Fibroblast of pulmonary artery (primary cell): ENCODE measurements at places on chromosomes 16 and 17.
A peak's percentile ranks its signal among the peaks of the same experiment; 100 is the strongest.

GRCh38 chr17:50047488-50048126, 8.3 kb upstream of the ITGA3 start:
- peak; percentile 67 for DNase-seq

DNA sequence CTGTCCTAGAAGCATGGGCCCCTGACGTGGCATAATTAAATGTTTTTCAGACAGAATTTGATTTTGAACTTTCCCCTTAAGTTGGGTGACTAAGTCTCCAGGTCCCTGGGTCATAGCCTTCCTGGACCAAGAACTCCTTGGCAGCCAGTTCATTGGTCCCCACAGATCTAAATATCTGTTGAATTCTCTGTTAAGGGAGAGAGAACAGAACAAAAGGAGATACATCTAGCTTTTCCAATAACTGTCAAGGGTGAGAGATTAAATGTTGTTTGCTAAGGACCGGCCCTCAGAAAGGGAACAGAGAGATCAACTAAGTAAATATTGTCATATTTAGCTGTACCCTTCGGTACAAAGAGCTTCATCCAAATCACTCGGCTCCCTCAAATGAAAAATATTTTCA, 78.2 kb upstream of the NOL11 start:
- peak; percentile 17 for DNase-seq

DNA sequence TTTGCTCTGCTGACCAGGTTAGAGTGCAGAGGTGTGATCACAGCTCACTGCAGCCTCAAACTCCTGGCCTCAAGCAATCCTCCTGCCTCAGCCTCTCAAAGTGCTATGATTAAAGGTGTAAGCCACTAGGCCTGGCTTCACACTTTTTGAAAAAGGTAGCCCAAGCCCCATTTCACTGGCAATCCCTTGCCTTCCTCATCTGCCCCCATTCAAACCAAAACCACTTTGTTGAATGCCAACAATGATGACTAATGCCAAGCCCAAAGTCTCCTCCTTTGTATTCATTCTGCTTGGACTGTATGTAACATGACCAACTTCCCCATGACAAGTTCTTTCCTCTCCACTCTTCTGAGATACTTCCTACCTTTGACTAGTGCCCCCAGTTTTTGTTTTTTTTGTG, 33.1 kb downstream of the N4BP1 start:
- peak; percentile 31 for DNase-seq

DNA sequence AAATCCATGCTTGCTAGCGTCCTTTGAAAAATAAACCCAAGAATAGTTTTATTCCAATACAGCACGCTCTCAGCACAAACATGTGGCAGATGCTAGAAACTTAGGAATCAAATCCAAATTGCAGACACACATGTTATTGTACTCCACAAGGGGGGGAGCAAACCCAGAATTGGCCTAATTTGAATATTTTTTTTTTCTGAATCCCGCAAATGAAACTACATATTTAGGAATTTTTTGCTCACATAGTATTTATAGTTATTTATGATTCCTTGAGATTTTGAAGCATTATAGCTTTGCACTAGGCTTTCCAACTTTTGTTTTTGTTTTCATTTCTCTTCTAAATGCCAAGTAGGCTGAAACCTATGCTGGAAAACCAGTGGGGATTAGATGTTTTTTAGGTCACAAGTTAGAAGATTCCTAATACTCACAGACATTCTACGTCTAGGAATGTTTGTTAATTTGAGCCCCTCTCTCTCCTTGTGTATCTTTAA, 59.3 kb upstream of the CDH11 start:
- DNase-seq = no peak

GRCh38 chr16:80746231-80746630, 58.2 kb downstream of the CDYL2 start:
- DNase-seq = peak; percentile 16

DNA sequence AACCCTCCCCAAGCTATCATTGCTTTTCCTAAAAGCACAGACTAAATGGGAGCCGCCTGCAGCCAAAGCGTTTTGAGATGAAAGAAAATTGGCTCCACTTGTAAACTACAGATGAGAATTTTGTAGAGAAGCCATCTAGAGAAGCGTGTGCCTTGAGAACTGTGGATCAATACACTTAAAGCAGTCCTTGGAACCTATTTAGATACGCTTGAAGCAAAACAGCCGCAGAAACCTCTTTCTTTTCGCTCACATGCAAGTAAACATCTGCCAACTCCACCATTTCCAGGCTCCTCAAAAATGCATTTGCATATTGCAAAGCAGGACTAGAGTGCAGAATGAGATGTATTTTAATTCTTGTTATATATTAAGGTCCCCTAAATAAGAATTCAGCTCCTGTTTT, 13.1 kb downstream of the KIAA0513 start:
- no peak for DNase-seq

DNA sequence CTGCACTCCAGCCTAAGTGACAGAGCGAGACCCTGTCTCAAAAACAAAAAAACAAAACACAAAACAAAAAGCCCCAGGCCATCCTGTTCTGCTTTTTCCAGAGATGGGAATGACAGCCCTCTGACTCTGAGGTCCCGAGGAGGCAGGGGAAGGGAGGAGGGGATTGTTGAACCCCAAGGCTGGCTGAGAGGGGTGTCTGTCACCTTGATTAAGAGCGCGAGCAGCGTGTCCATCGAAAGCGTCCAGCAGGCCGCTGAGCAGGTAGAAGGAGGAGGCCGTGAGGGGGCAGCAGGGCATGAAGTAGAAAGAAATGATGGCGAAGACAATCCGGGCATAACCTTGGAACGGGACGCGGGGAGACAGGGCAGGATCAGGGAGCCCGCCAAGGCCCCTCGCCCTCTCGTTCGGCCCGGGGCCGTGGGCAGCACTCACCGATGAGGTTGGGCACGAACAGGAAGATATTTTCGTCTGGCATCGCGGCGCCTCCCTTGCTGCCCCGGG, 593 bp downstream of the CDIPT start:
- DNase-seq = peak; percentile 17

DNA sequence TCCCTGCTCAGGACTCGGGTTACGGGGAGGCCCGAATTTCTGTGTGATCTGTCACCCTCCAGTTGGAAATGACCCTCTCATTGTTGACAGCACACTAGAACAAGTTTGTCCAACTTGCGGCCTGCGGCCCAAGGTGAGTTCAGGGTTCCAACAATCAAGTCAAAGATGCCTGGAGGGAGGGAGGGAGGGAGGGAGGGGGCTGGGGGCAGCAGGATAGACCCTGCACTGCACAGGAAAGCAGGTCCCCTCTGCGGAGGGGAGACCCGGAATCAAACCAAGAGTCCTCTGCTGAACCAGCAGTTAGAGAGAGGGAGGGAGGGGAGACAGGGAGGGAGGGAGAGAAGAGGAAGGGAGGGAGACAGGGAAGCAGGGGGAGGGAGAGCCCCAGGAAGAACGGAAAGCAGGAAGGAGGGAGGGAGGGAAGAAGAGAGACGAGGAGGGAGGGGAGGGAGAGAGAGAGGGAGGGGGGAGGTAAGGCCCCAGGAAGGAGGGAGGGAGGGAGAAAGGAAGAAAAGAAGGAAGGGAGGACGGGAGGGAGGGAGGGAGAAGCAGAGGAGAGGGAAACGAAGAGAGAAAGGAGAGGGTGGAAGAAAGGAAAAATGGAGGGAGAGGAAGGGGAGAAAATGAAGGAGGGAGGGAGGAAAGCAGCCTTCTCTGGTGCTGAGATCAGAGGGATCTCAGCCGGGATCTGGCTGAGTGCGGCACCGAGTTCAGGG, 96.7 kb upstream of the CDH5 start:
- no peak for DNase-seq

DNA sequence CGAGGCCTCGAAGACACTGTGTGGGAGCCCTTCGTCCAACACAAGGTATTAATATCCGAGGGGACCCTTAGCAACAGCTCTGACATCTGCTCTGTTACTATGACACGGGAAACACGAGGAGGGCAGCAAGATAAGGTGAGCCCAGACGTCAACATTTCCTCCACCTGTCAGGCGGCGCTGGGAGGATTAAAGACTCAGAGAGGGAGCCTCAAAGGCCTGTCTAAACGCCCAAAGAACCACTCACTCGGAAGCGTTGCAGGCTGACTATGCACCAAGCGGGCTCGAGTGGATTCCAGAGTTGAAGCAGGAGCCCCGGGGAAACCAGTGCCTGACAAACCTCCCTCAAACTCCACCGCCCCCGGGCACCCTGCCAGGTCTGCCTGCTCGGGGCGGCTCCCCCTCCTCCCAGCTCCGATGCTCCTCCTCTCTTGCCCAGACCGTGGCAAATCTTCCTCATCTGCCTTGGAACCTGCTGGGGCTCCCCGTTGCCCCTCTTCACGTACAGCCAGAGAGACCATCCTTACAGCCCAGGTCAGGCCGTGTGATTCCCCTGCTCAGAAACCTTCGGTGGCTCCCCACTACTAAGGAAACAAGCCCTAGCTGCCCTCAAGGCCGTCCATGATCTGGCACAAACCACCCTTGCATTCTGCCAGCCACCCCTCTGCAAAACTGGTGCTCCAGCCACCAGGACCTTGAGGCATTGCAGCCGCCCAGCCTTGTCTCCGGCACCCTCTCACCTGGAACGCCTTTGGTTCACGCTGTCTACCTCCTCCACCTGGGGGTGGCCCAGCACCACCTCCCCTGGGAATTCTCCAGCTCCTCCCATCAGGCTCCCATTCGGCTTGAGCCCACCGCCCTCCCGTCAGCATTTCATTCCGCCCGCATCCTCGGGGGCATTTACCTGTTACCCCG, 16.2 kb downstream of the RPH3AL start:
- DNase-seq = no peak

GRCh38 chr17:51188271-51188833, 22.1 kb downstream of the NME2 start:
- DNase-seq = no peak

- DNase-seq = no peak
Observed at GRCh38 chr17:4488989-4489595, 9.6 kb upstream of the SPNS2 start.

- DNase-seq = no peak
Observed at GRCh38 chr17:71793518-71793917, 327.3 kb upstream of the SOX9 start.

- peak; percentile 77 for DNase-seq
Observed at GRCh38 chr17:77323413-77324171, 182.8 kb downstream of the SEC14L1 start.

DNA sequence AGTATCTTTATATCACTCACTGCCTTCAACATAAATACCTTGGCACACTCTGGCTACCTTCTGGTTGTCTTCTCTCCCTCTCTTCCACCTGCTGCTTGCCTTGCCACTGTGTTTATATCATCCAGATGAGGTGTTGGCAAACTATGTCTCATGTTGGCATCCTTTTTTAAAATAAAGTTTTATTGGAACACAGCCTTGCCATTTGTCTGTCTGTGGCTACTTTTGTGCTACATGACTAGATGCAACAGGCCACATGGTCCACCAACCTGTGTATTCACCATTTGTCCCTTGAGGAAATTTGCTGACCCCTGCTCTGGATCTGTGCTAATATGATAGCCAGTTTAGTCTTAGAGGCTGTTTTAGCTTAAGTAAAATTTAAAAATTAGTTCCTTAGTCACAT, 36.8 kb downstream of the NSRP1 start:
- no peak for DNase-seq

DNA sequence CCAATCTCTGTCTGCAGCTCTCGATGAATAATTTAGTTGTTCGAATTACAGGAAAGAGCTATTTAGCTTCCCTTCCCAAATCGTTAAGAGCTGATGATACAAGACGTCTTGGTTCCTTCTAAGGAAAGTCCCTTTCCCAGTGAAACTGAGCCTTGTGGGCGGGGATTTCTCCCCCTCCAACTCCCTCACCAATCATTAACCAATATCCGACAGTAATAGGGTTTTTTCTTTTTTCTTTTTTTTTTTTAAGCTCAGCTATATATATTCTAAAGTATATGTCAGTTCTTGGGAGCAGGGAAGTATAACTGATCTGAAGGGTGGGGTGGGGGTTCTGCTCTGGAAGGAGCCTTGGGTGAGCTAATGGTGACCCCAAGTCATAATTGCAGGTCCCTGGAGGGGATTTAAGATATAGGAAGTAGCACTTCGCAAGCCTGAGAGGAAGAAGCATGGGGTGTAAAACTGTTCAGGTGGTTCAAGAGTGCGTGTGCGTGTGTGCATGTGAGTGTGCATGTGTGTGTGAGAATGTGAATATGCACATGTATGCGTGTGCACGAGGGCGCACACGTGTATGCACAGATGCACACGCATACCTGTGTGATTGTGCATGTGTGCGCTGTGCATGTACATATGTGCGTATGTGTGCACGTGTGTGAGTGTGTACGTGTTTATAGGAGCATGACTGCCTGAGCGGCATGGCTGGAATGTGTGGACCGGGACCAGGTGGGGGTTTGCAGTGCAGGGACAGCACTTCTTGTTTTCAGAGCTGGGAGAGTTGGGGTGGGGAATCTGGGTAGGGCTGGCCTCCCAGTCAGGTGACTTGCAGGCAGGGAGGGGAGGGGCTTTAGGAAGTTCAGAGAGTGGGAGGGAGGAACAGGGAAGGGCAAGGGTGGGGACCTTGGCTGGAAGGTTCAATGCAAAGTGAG, 42.7 kb downstream of the SOCS3 start:
- DNase-seq = peak; percentile 48

- no peak for DNase-seq
Observed at GRCh38 chr17:76784926-76785325, 47.0 kb downstream of the MFSD11 start.

- no peak for DNase-seq
Observed at GRCh38 chr16:79061181-79061580, 539.4 kb downstream of the MAF start.

- DNase-seq = no peak
Observed at GRCh38 chr17:30933966-30934365, 12.2 kb downstream of the ADAP2 start.

GRCh38 chr17:60971515-60972369, 294.1 kb downstream of the BCAS3 start:
- DNase-seq = peak; percentile 71

GRCh38 chr16:2857451-2858244, at the start of gene PRSS22:
PRSS22 (minus strand) TSS chr16:2858170; CDS start chr16:2858104, 66 bp downstream.
- no peak for DNase-seq

DNA sequence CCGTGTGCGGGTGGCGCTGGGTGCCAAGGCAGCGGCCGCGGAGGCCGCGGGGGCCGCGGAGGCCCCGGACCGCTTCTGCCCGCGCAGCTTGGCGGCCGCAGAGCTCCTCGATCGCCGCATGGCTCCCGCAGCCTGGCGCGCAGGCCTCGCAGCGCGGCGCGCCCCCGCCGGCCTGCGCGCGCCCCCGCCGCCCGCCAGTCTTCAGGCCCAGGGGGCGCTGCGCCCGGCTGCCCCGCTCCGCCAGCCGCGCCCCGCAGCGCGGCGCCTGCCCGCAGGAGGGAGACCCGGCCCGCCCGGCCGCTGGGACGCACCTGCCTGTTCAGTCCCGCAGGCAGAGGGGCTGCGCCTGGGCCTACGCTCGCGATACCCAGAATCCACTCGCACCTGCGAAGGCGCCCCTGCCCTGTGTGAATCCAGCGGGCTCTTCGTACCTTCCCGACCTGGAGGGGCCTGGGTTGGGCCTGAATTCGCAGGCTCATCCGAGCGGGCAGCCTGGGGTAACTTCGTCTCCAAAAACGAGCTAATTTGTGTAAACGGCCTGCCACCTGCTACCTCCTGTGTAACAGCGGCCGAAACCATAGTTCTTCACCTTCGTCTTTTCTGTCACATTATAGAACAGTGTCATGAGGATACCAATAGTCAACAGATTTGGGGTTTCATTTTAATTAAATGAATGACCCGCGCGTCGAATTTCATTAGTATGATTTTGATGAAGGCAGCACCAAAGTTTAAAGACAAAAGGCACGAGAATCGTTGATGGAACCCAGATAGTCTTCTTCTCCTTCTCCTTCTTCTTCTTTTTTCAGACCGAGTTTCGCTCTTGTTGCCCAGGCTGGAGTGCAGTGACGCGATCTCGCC, at the start of gene CENPV:
Gene CENPV (minus strand): TSS at position 153 of the 858 bp plus-strand sequence. CDS start 33 bp downstream, at position 120.
- peak; percentile 29 for DNase-seq
